ENCODE measurements at places on chromosomes 2 and 18. TPM values are rescaled to one million over a fixed set of nuclear protein-coding genes. Genes with fewer than 3 reads are reported as not detected.

DNA sequence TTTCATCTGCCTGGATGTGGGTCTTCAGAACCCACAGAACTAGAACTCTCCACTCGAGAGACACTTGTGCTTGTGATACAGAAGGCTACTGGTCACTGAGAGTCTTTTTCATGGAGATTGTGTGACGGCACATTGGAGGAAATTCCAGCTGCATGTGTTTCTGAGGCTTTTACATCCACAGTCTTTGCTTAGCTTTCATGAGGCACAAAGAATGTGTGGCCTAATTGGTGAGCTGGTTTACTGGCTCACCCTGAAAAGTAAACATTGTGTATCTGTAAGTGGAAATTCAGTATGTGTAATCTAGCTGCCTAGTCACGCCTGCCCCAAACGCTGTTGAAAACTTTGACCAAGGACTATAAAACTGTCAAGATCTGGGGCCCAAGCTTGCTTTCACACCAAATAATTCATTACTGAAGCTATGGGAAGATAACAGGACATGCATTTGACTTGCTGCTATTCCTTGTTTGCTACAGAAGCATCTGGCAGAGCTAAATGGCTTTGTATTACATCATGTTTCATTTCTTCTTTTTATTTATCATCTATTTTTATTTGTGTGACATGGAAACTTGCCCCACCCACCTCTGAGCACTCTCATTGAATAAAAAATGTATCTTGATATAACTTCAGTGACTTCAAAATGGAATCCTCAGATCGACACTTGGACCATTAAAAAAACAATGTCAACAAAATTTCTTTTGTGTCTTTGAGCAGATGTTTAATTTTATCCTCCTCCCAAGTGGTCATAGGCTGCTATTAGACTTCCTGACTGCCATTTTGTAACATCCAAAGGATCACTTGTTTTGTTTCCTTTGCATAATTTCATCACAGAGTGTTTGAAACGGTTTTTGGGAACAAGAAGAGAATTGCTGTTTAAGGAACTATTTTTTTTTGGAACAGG lies 80.2 kb downstream of the EFEMP1 start:
- peak; percentile 90 for DNase-seq

HOXD10 gene
- total RNA-seq, result not detected

- DNase-seq, result no peak
Measured at GRCh38 chr2:237691029-237691907, 63.9 kb downstream of the LRRFIP1 start.

ATP8B1 gene
- 11.2 TPM for total RNA-seq

DNA sequence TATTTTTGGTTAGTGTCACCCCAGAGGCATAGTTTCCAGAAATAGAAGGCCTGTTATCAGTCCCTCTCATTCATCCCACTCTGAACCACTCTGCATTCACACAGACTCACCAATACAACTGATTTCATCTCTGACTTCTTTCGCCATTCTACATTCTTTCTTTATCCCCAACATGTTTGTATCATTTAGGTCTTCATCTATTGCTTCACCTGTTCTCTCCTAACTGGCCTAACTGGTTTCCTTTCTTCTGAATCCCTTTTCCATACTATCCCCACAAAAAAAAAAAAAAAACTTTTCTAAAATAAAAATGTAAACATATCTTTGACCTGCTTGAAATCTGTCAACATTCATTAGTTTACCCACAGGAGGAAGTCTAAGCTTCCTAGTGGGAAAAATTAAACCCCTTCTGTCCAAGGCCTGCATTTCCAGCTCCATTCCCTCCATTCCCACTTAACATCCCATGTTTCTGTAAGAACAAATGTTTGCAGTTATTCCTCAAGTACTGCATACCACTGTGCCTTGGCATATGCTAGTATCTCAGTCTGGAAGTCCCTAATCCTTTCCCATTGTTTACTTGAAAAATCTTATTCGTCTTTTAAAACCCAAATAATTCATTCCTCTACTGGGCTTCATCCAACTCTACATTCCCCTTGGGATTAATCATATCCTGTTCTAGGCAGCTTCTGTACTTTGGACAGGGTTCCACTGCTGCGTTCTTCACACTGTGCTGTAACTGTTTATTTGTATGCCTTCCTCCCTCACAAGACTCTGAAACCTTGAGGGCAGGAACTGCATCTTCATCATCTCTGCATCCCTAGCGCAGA lies 68.5 kb downstream of the FIGN start:
- peak; percentile 95 for DNase-seq

CDKL4 gene
- 0.90 TPM for total RNA-seq

- no peak for DNase-seq
Measured at GRCh38 chr2:171566057-171566456, 43.8 kb downstream of the CYBRD1 start.

DNA sequence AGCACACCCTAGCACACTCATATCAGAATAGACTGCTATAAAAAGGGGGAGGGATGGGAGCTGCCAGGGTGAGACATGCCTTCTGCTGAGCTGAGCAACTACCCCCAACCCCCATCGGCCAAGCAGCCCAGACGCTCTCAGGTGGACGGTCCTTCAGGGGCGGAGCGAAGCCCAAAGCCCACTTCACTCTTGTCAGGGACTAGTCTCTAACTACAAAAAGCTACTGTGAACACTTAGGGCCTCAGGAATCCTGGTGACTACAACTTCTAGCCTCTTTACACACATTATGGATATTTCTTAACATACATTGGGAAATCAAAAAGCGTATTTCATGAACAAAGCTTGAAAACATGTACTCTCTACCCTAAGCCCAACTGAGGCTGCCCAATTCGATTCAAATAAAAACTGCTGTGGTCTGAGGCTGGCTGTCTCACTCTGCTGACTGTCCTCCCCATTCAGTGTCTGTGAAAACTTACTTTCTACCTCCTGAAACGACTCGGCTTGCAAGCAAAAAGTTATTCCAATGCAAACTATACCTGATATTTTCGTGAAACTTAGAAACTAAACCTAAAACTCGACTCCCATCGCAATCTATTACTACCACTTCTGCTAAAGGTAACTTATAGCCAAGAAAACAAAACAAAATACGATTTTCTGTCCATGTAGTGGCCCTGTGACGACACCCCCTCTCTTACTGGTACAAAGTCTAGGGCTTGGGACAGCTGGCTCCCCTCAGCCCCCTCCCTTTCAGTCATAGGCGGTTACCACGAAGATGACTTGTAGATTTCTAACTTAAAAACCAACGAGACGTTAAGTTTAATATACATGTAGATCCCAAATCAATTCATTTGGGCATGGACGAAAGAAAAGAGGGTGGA lies 1.2 kb downstream of the SERTAD2 start:
- peak; percentile 75 for DNase-seq

PAX8 gene
- 1.5 TPM for total RNA-seq

DNA sequence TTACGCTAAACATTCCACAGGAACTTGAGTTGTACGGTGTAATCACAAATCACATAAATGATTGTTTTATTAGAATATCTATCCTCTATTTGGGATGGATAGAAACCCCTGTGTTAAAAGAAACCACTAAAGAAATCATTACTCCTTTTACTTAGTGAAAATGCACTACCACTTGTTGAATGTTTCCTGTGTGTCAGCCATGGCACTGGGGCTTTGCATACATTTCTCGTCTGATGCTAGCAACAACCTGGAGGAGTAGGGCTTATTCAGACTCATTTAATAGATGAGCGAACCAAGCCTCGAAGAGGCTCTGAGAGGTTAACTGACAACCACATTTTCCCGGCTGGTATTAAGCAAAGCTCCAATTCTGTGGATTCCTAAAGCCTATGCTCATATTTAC lies 60.5 kb upstream of the PELI1 start:
- no peak for DNase-seq

All from fibroblast of the aortic adventitia (primary cell).